ENCODE measurements at places on chromosomes 4 and X.

- no peak for DNase-seq
Measured at GRCh38 chrX:11632732-11633131, 33.0 kb downstream of the ARHGAP6 start.

- no peak for DNase-seq
Measured at GRCh38 chr4:78710536-78710935, 65.6 kb upstream of the BMP2K start.

GRCh38 chr4:83561381-83561780 is 25.5 kb downstream of the GPAT3 start:
- no peak for DNase-seq

DNA sequence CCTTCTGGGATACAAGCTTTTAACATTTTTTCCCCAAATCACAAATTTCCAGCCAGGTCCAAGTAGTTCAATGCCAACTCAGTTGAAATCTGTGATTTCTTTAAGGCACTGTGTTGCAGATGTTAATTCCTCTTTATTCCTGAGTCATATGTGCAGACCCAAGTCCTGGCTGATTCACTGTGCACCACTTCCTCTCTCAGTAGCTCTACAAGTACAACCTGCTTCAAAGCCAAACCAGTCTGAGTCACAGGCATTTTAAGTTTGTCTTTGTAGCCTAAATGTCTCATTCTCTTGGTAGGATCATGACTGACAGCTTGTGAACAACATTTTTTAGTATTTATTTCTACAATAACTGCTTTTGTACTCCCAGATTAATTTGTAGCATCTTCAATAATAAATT is 165.6 kb upstream of the S100G start:
- DNase-seq = peak; percentile 8

GRCh38 chrX:10507181-10507580 is 113.2 kb downstream of the MID1 start:
- DNase-seq = no peak

- DNase-seq = no peak
Measured at GRCh38 chr4:74018771-74019170, 19.7 kb downstream of the CXCL3 start.

GRCh38 chrX:45972636-45973035 is 572.6 kb downstream of the ZNF674 start:
- no peak for DNase-seq

GRCh38 chr4:23401572-23401971 is 488.3 kb downstream of the PPARGC1A start:
- DNase-seq = no peak

DNA sequence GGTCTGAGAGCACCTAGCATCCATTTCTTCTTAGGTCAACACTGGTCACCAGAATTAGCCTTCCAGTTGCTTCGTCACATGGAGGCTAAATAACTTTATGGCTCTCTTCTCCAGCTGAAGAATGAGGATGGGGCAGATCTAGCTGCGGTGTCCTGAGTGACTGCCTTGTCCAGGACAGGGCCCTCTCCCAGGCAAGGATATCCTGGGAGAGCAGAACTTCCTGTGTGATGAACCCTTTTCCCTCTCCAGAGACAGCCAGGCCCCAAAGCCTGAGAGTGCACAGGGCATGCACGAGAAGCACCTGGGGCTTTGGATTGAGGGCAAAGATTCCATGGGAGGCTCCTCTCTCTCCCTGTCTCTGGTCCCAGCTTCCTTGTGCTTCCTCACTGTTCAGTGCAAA is 108.2 kb upstream of the MAMLD1 start:
- DNase-seq = no peak

GRCh38 chr4:85895755-85896154 is 420.8 kb downstream of the ARHGAP24 start:
- DNase-seq = no peak

DNA sequence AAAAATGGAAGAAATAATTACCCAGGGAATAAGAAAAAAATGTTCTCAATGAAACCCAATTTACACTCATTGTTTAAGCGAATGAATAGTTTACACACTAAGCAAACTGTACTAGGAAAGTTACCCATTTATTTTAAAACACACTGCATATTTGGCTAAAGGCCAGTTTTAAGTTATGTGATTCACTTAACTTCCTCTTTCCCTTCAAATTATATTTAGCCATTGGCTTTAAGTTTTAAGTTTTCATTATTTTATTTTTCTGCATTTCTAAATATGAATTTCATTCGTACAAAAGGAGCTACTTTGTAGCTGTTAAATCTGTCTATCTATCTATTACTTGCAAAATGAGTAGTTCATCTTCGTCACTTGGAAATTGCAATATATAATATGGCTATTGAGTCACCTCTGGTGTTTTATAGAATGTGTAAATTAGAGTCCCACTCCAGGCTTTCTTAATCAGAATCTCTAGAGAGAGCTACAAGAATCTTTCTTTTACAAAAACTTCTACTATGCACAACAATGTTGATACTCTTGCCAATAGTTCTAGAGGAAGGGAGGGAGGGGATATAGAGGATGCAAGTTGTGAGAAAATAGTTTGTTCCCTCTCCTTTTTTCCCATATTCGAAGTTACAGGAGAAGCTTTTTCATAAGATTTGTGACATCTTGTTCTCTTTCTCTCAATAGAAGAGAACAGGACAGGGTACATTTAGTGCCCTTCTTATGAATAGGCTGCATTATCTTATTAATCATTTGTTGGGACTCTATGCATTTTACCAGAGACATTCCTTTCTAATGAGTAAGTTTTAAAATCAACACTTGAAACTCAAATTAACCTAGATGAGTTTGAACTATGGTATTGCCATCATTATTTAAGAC is 41.8 kb downstream of the SULT1B1 start:
- DNase-seq = no peak

DNA sequence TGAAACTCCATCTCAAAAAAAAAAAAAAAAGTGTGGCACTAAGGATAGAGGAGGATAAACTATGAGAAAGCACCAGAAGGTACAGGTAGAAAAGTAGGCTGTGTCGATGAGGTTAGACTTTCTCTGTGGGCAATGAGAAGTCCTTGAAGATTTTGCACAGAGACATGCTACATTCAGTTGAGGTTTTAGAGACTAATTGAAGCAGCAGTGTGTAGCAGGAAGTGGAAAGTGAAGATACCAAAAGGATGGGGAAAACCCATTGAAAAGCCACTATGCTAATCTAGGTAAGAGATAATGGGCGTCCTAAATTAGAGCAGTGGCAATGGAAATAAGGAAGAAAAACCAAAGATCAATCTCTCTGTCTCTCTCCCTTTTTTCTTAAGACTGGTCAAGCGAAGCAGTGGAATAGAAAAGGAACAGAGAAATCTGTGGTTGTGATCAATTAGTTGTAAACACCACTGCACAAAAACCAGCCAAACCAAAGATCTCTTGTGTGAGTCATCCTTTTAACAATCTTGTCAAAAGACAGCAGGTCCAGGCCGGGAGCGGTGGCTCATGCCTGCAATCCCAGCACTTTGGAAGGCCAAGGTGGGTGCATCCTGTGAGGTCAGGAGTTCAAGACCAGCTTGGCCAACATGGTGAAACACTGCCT is 3.5 kb downstream of the SPINK2 start:
- no peak for DNase-seq

DNA sequence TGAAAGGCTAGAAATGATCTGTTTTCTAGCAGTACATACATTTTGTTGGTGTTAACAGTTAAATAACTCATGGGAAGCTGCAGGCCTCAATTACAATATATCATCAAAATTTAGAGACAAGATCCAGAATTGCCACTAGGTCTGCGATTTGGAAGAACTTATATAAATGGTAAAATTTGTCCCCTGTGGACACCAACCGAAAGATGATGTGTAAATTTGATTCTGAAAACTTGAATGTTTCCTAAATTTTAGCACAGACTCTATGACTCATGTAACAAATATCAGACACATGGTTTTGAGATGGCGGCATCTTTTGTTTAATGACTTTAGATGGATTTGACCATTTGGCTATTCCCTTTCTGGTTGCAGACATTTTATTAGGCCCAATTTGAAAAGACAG is 6.0 kb upstream of the HPGDS start:
- DNase-seq = no peak

- no peak for DNase-seq
Measured at GRCh38 chrX:3639236-3639635, 74.2 kb downstream of the PRKX start.

DNA sequence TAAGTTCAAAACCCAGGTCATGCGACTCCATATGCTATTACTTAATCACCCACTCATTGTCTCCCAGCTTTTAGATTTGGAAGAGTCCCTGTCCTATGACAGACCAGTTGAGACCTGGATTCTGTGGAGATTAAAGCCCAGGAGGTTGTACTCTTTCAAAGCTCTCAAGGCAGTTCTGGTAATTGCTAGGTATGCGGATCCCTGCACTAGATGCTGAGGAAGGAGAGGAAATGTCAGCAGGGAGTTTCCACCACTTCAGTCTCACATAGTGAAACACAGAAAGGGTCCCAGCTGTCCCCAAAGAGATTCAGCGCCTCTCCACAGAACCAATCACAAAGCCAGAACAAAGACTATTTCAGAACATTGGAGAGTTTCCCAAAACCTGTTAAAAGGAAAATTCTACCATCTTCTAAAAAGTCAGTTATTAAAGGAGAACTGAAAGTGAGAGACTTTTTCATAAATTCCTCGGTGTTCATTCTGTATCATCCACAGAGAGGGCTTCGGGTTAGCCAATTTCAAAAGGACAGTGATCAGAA is 53.4 kb downstream of the IRF2 start:
- DNase-seq = no peak

DNA sequence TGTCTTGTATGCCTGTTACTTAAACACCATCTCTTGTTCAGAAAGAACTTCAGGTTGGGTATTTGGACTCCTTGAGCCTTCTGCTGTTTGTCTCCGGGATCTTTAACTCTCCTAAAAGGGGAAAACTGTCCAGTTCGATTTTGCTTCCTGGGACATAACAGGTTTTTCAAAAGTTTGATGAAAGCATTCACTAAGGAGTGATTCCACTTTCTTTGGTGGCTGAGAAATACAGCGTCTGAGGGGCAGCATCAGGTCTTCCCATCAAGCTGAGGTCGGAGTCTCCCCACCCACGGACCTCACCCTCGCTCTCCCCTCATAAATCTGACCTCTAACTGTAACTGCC is 1.4 kb downstream of the AFAP1 start:
- no peak for DNase-seq

- no peak for DNase-seq
Measured at GRCh38 chr4:142883040-142883832, 37.1 kb upstream of the INPP4B start.

DNA sequence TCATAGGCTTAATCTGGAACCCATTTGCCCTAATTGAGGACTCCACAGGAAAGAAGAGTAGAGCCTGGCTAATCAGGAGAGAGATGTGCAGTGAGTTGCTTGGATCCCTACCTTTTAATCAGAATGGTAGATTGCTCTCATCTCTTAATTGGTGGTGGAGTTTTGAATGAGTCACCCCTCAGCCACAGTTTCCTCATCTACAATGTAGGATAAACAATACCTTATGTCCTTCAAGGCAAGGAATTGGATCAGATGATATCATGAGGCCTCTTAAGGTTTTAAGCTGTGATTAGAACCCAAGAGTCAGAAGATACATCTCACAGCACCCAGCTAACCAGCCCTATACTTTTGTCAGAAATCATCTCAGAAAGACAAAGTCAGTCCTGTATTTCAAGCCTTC is 39.1 kb downstream of the PDGFRA start:
- no peak for DNase-seq

DNA sequence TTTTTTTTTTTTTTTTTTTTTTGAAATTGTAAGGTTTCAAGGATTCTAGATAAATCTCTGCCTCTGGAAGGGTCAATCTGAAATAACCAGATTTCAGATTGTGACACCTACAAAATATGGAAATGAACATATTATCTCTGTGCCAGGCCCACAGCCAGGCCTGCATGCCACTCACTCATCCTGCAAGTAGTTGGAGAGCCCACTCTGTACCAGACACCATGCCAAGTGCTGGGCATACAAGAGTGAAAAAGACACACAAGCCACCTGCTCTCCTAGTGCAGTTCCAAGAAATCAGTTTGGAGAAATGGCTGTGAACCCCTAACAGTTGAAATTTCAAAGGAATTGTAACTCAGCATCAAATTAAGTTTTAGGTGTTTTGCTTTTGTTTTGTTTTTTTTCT is 145.9 kb upstream of the NOCT start:
- no peak for DNase-seq

DNA sequence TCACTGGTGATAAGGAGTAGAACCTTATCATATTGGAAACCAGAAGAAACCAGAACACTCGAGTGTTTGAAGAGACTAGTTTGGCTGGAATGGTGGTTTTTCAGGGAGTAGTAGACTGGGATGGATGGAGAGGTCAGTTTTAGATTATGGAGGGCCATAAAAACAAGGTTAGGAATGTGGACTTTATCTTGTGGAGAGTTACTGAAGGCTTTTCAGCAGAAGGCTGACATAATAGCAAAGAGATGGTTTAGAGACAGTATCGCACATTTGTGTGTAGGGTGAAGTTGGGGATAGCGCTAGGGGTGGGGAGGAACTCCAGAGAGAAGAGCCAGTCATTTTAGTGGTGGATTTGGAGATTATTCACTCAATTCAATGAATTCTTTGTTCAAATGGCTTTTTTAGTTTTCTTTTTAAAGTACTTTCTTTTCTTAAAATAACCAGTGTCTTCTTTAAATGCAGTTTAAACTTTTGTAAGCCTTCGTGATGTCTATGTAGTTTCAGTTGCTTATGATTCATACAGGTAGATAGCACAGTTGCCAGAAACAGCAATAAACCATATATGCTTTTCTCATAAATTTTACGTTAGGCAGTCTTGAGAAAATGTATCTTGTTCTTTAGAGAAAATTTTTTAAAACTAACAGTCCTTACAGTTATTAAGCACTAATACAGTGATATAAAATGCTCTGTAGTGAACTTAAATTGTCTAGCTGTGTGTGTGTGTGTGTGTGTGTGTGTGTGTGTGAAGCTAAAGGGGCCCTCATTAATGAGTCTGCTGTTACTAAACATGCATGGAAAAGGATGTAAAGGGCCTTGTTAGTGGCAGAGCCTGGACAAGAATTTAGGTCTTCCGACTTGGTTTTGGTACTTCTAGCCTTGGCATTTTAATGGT is 3.8 kb downstream of the ARHGAP10 start:
- DNase-seq = no peak

GRCh38 chr4:186557061-186557460 is 1.7 kb upstream of the MTNR1A start:
- no peak for DNase-seq

DNA sequence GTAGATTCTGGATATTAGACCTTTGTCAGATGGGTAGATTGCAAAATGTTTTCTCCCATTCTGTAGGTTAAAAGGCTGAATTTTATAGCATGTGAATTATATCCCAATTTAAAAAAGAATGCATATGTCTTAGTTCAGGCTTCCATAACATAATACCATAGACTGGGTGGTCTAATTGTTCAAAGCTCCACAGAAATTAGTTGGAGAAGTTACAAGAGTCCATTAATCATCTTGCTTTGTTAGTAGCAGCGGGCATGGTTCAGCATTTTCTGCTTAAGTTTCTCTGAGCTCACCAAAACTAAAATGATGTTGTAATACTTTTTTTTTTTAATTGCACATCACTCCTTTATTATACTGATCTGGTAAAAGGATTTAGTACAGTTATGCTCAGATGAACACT is 1.8 kb downstream of the PGAM4 start:
- no peak for DNase-seq

Measured in activated CD8-positive, alpha-beta memory T cell treated with anti-CD3 and anti-CD28 coated beads for 4 hours (primary cell).